ENCODE measurements at places on chromosomes 1 and 21.

DNA sequence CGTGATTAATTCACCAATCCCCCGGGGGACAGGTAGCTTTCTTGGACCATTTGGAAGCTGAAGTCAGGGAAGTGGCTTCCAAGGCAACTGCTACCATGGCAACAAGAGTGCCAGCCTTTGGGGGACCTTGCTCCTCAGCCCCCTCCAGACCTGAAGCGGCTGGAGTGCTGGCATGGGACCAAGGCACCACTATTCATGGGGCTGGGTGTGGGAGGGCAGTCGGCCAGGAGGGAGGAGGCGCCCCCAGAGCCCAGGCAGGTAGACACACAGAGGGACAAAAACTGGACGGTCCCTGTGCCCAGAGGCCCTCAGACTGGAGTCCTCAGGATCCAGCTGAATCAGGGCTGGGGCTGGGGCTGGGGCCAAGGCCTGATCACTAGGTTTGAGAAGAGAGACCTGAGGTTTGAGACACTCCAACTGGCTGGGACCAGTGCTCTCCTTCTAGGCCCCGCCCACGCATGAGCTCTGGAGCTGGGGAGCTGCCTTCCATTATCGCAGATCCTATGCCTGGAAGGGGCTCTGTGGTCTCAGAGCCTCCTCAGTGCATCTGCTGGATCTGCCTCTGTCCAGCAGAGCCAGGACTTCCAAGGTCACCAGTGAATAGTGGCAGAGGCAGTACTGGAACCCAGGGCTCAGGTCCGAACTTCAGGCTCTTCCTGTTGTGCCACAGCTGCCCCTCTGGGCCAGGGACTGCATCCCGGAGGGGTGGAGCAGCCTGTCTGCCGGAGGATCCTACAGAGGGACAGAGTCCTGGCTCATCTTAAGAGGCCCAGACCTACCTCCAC is 3.3 kb upstream of the KNCN start:
- DNase-seq, result no peak

DNA sequence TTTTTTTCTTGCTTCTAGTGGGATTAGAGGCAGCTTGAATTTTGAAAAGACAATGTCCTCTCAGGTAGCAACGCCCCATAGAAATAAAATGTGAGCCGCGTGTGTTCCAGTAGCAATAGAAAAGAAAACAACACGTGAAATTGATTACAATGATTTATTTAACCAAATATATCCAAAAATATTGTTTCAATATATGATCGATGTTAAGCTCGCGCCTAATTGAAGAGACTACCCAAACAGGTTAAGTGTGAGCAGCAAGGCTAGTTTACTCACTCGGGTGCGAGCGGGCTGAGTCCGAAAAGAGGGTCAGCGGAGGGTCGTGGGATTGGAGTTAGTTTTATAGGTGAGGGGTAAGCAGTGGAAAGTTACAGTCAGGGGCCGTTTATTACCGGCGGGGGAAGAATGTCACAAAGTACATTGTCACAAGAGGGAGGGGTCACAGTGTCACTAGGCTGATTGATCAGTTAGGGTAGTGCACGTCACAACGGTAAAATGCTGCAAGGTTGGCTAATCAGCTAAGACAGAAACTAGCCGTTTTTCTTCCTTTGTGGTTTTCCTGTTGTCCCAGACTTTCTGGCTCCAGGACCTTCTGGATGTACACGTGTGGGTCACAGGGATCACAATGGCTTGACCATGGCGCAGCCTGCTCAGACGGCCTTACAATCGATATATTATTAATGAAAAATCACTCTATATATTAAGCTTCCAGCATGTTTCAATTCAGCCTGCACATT is 697 bp upstream of the ZNF670 start:
- DNase-seq, result peak; percentile 10

DNA sequence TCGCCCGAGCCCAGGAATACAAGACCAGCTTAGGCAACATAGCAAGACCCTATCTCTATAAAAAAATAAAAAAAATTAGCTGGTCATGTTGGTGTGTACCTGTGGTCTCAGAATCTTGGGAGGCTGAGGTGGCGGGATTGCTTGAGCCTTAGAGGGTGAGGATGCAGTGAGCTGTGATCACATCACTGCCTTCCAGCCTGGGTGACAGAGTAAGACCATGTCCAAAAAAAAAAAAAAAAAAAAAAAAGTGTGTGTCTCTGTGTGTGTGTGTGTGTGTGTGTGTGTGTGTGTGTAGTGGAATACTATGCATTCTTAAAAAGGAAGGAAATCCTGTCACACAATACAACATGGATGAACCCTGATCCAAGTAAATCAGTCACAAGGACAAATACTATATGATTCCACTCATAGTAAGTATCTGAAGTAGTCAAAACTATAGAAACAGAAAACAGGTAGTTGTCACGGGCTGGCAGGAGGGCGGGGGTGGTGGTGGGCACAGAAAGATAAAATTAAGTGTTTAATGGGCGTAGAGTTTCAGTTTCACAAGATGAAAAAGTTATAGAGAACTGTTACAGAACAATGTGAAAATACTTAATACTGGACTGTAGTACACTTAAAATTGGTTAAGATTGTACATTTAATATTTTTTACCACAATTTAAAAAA is 47.8 kb downstream of the SELENOF start:
- DNase-seq, result no peak

GRCh38 chr1:1039145-1039910 is 19.4 kb downstream of the AGRN start:
- DNase-seq, result peak; percentile 68

DNA sequence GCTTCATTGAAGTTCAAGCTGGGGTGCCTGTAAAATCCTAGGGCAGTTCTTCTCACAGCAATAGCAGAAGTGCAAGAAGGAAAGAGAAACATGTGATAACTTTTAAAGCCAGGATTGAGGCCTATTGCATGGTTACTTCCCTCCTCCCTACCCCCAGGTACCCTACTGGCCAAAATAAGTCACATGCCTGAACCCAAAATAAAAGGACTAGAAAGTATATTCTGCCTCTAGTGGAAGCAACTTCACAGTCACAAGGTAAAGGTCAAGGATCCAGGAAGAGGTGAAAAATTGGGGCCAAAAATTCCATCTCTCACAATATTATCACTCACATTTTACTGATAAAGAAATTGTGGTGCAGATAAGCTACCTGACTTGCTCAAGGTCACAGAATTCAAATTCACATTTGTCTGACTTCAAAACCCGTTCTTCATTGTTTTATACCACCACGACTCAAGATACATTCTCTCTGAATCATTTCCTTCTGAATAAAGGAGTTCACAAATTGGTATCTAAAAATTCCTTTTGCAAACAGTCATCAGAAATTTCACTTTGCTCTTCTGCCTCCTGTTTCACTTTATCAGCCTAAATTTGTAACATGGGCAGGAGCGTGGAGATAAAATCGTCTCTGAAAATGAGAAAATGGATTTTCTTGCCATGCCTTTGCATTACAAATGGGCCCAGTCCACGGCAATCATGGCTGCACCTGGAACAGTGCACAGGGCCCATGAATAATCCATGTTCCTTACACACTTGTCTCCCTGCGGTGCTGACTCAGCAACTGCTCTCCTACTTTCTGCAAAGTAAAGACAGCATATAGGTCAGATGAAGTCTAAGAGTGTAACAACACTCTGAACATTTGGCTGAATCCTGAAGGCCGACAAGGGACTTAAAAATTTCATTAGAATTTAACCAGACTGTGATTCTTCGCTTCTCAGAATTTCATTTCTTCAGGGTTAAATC is 485.3 kb upstream of the NFIA start:
- DNase-seq, result no peak

Measured in activated CD4-positive, alpha-beta T cell treated with anti-CD3 and anti-CD28 coated beads, Interleukin-2, Interleukin-6, amounts not matched to agents 100 ng/mL and 50 ng/mL, durations not matched to agents 16 hours and 8 hours (primary cell).